ENCODE measurements at places on chromosomes 1 and 21.

GRCh38 chr1:160772331-160772730 lies 23.6 kb upstream of the LY9 start:
- no peak for DNase-seq

DNA sequence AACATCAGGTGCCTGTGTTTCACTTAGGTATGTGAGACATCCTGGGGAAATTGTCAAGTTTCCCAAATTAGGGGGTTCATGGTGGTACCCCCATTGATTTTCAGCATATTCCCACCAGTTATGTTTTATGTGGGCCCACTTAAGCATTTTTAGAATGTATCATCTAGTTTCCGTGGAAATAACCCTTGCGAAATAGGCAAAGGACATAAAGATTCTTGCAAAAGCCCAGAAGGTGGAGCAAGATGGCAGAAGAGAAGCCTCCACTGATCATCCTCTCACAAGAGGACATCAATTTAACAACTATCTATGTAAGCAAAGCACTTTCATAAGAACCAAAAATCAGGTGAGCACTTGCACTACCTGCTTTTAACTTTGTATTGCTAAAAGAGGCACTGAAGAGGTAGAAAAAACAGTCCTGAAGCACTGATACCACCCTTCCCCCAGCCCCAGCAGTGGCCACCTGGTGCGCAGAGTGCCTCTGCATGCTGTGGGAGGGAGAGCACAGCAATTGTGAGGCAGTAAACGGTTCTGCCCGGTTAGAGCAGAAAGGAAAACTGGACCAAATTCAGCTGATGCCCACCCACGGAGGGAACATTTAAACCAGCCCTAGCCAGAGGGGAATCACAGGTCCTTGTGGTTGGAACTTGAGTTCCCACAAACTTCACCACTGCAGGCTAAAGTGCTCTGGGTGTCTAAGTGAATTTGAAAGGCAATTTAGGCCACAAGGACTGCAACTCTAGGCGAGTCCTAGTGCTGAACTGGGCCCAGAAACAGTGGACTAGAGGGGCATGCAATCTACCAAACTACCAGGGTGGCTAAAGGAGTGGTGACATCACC lies 23.2 kb downstream of the MCOLN2 start:
- DNase-seq, result no peak

- no peak for DNase-seq
Observed at GRCh38 chr1:221204055-221204833, 325.0 kb downstream of the HLX start.

- DNase-seq, result no peak
Observed at GRCh38 chr1:229869240-229869639, 197.8 kb upstream of the GALNT2 start.

DNA sequence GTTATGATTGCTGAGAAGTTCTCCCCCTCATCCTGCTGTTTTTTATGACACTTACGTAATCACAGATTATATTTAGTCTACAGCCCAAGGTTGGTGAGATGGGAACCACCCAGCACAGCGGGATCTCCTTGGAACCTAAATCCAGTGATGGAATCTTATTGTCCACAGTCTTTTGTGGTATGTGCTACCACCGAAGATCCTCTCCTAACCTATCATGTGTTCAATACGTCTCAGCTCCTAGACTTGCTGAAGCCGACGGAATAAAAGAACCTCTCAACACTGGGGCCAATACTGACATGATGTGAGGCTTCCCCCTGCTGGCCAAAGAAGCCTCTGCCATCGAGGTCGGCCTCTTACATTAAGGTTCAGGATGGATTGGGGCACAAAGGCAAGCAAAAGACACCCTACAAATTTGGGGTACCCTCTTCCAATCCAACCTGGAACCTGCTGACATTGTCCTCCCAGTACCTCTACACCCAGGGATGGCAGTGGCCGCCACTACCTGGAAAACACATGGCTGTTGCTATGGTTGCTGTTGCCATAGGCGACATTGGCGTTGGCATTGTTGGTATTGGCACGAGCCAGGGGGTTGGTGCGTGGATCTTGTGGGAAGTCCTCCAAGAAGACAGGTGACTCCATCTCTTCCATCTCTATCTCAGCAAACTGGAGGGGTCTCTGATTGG lies 19.4 kb upstream of the KIF21B start:
- DNase-seq, result peak; percentile 80

DNA sequence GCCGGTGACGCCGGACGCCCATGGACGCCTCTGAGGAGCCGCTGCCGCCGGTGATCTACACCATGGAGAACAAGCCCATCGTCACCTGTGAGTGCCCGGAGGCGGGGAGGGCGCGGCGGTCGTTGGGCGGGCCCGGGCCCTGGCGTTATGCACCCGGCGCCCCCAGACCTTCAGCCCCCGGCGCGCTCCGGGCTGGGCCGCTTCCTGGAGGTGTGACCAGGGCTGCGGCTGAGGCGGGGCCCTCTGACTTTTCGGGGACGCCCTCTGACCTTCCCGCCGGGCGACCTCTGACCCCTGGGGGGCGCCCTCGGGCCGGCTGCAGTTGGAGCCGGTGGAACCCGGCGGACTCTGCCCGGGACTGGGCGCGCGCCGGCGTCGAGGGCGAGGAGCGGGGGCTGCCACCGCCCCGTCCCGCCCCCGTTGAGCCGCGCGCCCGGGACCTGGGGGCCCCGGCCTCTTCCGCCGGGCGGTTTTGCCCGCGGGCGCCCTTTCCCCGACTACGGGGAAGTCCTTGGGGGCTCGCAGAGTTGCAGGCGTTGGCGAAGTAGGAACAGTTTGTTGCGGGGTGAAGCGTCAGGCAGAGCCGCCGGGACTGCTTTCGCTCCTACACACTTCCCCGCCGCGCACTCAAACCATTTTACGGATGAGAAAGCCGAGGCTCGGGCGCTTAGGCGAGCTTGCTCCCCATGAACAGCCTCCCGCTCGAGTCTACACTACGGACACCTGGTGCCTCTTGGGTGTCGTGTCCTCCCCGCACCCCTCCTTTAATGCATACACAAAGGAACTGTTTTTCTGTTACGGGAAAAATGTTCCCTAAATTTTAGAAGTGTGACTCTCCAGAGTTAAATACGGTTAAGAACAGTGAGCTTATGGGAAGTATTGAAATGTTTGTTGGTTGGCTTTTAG lies 618 bp downstream of the TRAPPC10 start:
- DNase-seq, result peak; percentile 86

DNA sequence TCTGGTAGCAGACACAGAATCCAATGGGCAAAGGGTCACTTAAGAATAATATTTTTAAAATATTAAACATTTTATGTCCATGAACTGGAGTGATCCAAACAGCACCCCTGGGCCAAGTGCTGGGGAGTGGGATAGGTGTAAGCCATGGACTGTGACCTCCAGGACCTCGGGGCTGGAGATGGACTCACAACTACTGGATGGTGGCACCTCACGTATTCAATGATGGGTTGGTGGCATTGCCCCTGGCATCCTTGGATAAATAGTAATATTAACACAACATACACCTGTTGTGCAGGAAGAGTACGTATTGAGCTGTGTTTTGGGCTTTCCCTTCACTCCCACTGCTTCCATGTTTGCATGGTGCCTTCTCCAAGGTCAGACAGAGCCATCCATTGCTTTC lies 39.3 kb upstream of the TENT5C start:
- no peak for DNase-seq

DNA sequence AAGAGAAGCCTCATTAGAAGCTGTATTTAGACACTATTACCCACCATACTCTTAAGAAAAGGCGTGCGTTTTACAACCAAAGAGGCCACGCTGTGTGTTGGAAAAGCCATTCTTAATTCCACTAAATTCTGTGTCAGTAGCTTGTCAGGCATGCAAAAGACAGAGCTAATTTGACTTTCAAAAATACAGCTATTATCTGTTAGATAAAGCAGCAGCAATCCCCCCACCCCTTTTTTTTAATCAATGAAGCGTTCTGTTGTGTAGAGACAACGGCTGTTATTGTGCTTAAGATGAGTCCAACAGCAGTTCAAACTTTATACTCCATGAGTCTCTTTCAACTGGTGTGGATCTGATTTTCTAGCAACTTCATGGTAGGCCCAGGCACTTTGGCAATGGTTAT lies 43.5 kb downstream of the PLA2G4A start:
- no peak for DNase-seq

- no peak for DNase-seq
Observed at GRCh38 chr1:29687601-29688244, 451.4 kb downstream of the PTPRU start.

- no peak for DNase-seq
Observed at GRCh38 chr21:17519965-17520609, 7.2 kb downstream of the CXADR start.

GRCh38 chr1:216607067-216607697 lies 116.0 kb downstream of the ESRRG start:
- DNase-seq, result no peak

- DNase-seq, result no peak
Observed at GRCh38 chr1:116679828-116680628, 12.5 kb upstream of the IGSF3 start.

DNA sequence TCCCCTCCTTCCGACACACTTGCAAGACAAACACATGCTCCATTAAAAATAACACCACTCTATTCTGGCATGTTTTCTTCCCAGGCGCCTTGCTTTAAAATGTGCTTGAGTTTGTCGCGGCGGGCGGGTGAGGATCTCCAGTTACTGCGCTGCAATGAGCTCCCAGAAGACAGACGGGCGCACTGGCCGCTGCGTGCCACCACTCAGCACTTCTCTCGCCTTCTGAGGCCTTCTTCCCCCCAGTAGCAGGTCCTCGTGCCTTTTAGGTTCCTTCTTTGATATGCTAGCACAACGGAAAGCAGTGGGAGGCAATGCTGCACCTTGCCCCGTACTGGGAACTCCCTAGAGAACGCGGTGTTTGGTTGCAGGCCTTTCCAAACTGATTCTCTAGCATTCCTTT lies 279.5 kb upstream of the NR5A2 start:
- no peak for DNase-seq

DNA sequence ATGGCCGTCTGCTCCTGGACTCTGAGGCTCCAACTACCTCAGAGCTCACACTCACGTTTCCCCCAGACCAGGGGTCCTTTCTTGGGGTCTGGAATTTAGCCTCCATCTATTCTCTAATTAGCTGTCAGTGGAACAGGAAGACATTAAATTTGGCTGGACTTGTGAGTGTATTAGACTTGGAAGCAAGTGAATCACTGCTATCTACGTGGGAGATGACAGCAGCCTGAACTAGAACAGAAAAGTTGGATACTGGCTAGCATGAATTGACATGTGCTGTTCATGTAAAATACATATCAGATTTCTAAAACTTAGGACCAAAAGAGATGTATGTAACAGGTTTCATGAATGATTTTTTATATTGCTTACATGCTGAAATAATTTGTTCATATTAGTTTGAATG lies 28.0 kb downstream of the TAF5L start:
- no peak for DNase-seq

DNA sequence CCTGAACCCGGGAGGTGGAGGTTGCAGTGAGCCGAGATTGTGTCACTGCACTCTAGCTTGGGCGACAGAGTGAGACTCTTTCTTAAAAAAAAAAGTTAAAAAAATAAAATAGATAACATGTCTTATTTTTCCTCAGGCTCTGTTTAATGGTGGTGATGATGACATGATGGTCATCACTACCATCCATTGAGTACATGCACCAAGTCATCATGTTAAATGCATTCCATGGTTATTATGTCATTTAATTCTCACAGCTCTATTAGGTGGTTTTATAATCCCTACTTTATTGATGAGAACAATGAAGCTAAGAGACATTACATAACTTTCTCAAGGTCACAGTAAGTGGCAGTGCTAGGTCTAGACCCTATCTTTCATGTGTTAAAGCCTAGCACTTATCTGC lies 34.4 kb upstream of the MAB21L3 start:
- no peak for DNase-seq

GRCh38 chr1:35844826-35845225 lies 37.0 kb downstream of the AGO4 start:
- no peak for DNase-seq

- DNase-seq, result no peak
Observed at GRCh38 chr1:21027805-21028204, 148.9 kb downstream of the EIF4G3 start.

DNA sequence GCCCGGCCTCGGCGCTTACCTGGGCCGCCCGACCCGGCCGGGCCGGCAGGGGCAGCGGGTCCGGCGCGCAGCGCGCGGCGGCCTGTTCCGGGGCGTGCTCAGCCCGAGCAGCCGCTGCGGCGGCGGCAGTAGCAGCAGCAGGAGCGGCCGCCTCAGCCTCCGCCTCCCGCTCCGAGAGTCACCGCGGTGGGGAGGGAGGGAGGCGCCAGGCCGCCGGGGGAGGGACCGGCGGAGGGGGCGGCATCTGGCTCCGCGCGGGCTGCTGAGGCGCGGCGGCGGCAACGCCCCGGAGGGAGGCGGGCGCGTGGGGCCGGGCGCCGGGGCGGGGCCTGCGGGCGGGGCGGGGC lies at the start of gene CTNNBIP1:
TSS of gene CTNNBIP1 (minus strand) at position 194 of the 347 bp plus-strand sequence. CDS start 38,205 bp downstream, outside the sequence.
- no peak for DNase-seq

DNA sequence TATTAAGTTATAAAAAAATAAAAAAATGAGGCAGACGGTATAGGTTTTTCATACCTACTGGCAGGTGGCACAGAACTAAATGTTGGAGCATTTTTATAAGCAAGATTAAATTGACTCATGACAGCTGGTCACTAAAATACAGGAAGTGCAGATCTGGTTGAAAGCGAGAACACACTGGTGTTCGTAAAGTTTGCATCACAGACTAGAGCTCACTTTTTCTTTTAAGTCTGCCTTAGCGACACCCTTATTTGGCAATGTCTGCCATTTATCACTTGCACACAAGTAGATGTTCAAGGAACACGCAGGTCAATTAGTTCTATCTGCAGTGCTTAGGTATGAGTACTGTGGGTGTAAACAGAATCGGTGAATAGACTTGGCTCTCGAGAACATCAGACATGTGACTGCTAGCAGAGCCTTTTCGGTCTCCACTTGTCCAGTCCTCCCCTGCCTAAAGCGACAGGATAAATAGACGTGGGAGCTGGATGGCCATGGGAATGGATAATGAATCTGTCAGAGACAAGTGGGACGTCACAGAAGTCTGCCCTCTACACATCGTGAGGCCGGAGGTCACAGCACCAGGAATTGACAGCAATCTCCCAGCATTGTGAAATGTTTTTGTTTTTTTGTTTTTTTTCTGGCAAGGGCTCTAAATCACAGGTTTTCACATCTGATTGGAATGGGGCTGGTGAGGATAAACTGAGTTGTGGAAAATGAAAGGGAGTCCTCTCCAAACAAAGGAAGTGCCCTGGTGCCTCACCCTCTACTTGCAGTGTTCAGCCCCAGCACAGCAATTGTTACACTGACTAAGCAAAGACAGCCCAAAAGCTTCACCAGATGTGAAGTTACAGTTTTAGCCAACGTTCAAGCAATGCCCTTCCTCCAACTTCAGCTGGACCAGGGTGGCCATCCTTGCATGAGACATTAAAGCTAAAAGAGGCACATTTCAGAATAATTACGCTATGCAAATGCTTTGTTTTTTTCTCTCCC lies 248.9 kb downstream of the NTNG1 start:
- no peak for DNase-seq

DNA sequence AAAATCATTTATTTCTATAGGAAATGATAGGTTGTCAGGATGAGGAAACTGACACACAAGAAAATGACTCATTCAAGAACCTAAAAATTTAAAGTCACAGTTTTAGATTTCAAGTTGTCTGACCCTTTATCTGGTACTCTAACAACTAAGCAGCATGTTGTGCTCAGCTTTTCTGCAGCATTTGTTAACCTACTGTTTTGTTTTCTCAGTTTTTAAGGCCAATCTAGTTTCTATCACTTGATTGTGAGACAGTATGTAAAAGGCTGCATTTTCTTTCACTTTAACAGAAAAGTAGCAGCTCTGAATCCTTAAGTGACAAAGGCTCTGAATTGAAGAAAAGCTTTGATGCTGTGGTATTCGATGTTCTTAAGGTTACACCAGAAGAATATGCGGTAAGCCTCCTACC lies 59.1 kb downstream of the RALGPS2 start:
- no peak for DNase-seq
